AG08396 (cell line): ENCODE measurements at places on chromosomes 2 and 18.

DNA sequence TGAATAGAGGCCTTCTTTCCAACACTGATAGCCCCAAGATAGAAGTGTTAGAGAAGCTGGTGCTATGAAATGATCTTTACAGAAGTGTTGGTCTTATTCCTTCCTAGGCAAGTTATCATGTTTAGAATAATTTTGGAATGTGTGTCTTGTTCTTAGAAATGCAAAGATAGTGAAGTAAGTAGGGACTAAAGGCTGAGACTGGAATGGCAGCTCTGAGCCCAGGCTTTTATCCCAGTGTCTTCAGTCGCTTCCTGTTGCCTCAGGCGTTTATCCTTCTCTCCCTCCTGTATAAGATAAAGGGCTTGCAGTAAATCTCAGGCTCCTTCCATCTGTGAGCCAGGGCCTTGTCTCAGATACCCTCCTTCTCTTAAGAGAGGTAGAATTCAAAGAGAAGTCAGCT lies 218.1 kb downstream of the TPGS2 start:
- DNase-seq = no peak

- DNase-seq = no peak
Measured at GRCh38 chr18:63189041-63189440, 130.5 kb downstream of the BCL2 start.

DNA sequence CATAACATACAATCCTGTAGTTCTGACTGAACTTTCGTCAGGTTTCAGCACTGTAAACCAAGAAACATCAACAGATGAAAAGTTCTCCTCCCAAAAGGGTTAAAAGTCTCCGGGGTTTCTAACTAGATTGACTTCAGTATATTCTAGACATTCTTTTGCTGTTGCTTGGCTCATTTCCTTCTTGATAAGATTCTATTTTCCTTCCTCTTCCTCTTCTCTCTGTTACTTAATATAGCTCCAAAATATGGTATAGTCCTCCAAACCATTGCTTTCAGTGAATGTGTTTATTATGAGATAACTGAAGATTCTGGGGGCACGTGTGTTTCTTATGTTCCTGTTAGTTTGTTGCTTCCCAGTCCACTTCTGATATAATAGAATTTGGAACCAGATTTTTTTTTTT lies 46.4 kb upstream of the MAP4K3 start:
- DNase-seq = no peak

DNA sequence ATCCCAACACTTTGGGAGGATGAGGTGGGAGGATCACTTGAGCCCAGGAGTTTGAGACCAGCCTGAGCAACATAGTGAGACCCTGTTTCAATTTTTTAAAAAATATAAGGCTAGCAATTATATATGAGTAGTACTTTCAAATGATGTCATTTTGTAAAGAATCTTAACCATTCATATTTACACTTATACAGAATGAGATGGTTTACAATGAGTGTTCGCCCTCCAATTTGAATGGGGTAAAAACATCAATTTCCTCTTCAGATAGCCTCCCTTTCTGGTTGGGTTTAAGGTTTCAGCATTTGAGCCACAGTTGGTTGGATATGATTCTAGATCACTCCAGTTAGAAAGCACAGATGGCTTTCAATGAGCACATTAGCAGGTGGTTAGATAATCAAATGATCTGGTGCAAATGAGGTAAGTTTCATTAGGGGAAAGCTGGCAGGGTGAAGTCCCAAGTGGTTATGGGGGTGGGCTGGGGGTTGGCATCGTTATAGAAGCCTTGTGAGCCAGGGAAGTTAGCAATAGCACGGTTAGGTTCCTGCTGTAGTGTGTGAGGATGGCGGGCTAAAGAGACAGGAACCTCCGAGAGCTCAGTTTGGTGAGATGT lies 63.9 kb downstream of the TRPM8 start:
- DNase-seq = no peak

DNA sequence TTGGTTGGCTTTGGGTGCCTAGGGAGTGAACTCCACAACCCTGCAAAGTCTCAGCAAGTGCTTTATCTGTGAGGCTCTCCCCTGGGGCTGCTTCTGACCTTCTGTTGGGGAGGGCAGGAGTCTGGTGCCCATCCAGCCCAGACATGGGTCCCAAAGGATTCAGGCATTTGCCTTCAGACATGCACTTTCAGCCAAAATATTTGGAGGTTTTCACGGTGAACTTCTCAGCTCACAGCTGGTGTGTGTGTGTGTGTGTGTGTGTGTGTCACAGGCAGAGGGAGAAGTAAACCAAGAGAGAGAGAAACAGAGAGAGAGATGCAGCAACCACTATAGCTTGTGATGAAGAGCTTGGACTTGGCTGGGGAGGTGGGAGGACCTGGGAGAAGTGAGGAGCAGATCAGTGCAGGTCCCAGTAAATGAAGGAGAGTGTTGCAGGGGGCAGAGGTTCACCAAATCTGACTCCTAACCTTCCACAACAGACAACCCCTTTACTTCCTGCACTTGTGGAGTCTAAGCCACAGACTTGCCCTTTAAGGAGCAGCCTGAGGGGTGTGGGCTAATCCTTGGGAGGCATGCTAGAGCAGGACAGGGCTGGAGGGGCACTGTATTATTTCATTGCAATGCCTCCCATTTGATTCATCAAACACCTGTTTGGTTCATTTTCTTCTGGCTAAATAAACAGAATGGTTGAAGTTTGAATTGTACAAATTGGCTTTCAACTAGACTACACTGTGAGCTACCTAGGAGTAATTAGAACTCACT lies 14.1 kb downstream of the SLC9A4 start:
- no peak for DNase-seq

DNA sequence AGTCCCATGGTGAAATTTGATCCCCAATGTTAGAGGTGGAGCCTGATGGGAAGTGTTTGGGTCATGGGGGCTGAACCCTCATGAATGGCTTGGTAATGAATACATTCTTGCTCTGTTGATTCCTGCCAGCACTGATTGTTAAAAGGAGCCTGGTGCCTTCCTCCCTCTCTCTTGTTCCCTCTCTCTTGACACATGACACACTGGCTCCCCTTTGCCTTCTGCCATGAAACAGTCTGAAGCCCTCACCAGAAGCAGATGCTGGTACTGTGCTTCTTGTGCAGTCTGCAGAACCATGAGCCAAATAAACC lies 30.6 kb upstream of the EPC2 start:
- DNase-seq = no peak

- no peak for DNase-seq
Measured at GRCh38 chr2:42767899-42768705, 4.2 kb upstream of the OXER1 start.
